ENCODE measurements at places on chromosomes 2 and 18. TPM values are rescaled to one million over a fixed set of nuclear protein-coding genes. Genes with fewer than 3 reads are reported as not detected.

The CLEC4F gene
- total RNA-seq = not detected

The LAMA3 gene
- 0.98 TPM for total RNA-seq

The SLC8A1 gene
- 6.9 TPM for total RNA-seq

The CFC1 gene
- total RNA-seq = not detected

The CPSF3 gene
- total RNA-seq = 76.5 TPM

The MATN3 gene
- total RNA-seq = 0.15 TPM

The HTR2B gene
- not detected for total RNA-seq

The TEX44 gene
- total RNA-seq = not detected

The MC4R gene
- 0.23 TPM for total RNA-seq
